KG1 (cell line): ENCODE measurements at places on chromosomes 6 and 20.

- DNase-seq, result no peak
Measured at GRCh38 chr6:64155063-64155462, 519.5 kb downstream of the PHF3 start.

DNA sequence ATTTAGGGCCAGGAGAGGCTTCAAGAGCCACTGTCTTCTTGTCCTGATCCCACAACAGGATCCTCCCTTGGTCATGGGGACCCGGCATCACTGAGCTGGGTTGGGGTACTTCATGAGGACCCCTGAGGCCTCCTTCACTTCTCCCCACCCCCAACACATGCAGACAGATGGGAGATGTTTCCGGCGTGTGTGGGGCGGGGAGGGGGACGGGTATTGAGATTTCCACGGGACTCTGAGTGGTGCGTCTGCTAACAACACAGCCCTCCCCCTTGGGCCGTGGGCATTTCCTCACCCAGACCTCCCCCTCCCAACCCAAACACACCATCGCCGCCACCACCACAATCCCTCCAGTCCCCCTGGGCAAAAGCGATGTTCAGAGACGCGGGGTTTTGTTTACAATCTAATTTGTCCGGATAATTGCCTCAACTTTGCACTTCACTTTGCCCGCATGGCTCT is 906 bp upstream of the FOXP4 start:
- DNase-seq, result no peak

- DNase-seq, result no peak
Measured at GRCh38 chr6:134324141-134324540, 6.2 kb upstream of the SGK1 start.

- no peak for DNase-seq
Measured at GRCh38 chr6:116369540-116369939, 1.2 kb upstream of the DSE start.
